GM04503 (cell line): ENCODE measurements at places on chromosomes 1 and 21.

DNA sequence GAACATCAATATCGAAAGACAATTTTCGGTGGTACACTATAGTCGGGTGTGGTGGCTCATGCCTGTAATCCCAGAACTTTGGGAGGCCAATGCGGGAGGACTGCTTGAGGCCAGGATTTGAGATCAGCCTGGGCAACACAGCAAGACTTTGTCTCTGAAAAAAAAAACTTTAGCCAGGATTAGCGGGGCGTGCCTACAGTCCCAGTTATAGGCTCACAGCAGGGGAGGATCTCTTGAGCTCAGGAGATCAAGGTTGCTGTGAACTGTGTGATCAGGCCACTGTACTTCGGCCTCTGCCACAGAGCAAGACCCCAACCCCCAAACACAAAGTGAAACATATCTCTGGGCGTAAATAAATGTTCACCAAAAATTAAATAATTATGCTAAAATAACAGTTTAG lies 1.6 kb downstream of the TADA1 start:
- no peak for DNase-seq

GRCh38 chr1:163174524-163175437 lies 27.9 kb downstream of the RGS5 start:
- DNase-seq, result no peak

- no peak for DNase-seq
These were observed 26.6 kb downstream of the SLX9 start for GRCh38 chr21:44966135-44967081.

DNA sequence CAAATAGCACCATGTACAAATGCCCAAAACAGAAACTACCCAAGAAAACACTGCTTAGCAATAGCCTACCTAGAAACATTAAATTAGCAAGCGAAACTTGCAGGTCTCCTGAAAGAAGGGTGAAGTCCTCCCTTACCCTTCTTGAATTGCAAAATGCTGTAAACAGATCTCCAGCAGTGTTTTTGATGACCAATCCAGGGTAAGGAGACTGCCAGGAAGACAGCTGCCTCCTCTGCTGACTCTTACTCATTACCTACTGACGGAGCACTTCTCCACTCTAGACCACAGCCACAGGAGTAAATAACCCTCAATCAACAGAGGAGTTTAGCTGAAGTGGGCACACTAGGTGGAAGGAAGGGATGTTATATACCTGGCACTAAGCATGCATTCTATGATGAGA lies 32.2 kb upstream of the GADD45A start:
- DNase-seq, result peak; percentile 63

DNA sequence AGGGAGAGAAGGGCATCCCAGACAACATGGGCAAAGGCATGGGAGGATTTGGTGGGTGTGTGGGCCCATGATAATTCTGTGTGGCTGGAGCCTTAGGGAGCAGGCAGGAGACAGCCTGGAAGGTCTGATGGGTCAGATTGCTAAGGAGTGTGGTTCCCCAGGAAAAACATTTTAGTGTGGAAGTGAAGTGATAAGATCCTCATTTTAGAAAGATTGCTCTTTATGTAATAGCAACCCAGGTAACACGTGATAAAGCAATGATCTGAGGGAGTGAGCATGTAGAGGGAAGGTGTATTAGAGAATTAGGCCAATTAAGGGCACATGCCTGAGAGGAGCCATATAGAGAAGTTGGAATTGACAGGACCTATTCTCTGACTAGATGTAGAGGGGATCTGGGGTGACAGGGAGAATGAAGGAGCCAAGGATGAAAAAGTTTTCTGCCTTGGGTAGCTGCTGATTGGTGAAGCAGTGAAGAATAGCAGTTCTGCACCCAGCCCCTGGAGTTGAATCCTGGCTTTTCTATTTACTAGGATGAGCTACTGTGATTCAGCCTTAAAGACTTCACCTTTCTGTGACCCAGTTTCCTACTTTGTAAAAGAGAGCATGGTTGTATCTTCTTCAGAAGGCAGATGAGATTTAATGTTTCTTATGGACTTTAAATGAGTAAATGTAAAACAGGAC lies 18.7 kb upstream of the SLAMF6 start:
- DNase-seq, result no peak

GRCh38 chr1:61604684-61605083 lies 120.3 kb downstream of the TM2D1 start:
- DNase-seq, result no peak

DNA sequence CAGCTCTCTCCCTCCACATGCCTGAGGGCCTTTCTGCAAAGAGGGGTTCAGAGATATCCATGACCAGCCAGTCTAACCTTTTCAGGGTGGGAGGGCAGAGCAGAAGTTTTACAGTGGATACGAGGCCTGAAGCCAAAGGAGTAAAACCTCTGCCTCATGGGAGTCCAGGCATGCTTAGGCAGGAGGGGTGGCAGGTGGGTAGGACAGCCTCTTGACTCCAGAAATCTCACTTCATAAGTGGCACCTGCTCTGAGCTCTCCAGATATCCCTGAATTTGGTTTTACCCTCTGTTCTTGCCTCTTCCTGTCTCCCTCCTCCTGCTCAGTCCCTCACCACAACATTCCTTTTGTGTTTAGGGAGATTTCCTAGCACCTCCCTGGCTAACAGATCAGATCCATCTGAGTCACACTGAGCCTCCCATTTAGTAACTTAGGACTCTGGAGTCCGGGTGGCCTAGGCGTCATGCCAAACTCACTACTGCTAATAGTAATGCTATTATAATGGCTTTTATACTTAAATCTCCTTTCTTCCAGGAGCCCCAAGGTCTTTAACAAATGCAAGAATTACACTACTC lies 201.0 kb downstream of the HS2ST1 start:
- DNase-seq, result peak; percentile 82

DNA sequence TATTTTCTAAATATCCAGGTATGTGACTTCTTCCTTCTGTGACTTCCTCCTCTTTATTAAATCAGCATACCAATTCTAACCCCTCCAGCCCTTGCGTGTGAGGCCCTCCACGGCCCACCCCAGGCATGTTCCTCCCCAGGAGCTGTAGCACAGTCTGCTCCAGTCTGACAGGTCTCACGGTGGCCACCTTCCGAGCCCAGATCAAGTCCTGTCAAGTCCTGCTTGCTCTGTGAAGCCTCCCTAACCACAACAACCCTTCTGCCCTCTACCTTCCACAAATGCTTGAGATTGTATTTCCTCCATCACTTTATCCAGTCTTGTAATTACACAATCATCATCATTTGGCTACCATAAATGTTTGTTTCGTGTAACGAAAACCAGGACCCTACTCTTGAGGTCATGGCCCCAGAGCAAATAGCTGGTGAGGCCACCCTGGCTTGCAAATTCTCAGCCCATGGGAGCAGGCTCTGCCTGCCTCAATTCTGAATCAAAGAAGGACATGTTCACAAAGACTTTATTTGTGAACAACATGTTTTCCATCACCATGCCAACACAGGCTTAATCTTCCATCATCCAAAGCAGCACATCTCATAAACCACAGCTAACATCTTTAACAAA lies 33.0 kb upstream of the S100A7 start:
- no peak for DNase-seq

- peak; percentile 99 for DNase-seq
These were observed 61.7 kb upstream of the DNAJC6 start for GRCh38 chr1:65247419-65248359.

DNA sequence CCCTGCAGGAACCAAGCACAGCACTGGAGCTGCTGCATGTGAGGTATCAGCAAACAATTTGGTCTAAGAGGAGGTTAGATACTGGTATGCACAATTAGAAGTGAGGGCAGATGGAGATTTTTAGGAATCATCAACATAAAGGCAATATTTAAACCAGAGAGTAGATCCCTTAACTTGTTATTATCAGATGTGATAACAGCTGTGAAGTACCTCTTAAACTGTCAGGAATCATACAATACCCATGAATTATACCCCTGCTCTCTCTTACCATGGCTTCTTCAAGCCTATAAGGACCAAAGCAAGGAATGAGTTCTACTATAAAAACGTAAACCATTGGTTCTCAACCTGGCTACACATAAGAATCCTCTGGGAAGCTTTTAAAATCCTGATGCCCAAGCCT lies 3.9 kb downstream of the BCAR3 start:
- DNase-seq, result no peak

- no peak for DNase-seq
These were observed 92.0 kb downstream of the MIS18A start for GRCh38 chr21:32186804-32187203.

DNA sequence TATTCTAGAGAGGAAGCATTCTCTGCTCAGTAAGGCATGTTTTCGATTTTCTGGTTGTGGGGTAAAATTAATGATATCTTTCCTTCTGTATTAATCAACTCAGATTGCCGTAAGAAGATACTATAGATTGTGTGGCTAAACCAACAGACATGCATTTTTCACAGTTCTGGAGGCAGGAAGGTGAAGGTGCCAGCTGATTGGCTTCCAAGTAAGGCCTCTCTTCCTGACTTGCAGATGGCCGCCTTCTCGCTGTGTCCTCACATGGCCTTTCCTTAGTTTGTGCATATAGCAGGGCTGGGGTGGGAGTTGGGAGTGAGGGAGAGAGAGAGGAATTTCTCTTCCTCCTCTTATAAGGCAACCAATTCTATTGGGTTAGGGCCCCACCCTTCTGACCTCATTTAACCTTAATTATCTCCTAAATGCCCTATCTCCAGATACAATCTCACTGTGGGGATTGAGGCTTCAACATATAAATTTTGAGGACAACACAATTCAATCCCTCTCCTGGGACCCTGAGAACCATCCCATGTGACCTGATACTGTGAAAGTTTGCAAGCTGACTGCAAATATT lies 52.3 kb upstream of the MRPS6 start:
- no peak for DNase-seq
